ENCODE measurements at places on chromosomes 2 and 18.

DNA sequence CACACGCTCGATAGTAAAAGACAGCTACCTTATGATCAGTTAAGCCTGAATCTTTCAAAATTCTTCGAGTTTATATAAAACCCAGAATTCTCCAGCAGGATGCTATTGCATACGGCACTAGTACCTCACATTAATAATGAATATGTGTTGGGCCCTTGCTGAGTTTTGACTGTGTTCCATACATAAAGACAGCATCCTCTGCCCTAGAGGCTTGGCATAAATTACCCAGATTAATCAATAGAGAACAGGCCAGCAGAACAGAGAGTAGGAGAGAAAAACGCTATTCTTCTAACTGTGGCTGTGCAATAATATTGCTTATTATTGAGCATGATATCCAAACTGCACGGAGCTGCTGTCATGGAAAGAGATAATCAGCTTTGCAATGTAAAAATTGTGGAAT lies 194.3 kb downstream of the SOX11 start:
- DNase-seq: no peak

- no peak for DNase-seq
Observed at GRCh38 chr2:77938462-77938861, 416.3 kb upstream of the LRRTM4 start.

DNA sequence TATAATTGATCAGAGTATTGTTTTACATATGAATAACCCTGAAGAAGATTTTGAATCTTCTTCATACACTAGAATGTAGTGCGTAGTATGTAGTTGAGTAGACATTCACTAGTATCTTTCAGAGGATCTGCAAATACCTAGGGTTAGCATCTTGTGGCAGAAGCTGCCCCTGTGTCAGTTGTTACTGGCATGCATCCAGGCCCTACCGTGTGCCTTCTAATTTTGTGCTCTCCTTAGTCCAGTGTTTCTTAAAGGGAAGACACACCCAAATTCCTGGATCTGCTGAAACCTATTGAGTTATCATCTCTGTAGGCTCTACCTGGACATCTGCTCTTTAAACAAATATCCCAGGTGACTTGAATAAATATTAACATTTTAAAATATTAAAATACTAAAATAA lies 99.7 kb upstream of the SERTAD2 start:
- no peak for DNase-seq

DNA sequence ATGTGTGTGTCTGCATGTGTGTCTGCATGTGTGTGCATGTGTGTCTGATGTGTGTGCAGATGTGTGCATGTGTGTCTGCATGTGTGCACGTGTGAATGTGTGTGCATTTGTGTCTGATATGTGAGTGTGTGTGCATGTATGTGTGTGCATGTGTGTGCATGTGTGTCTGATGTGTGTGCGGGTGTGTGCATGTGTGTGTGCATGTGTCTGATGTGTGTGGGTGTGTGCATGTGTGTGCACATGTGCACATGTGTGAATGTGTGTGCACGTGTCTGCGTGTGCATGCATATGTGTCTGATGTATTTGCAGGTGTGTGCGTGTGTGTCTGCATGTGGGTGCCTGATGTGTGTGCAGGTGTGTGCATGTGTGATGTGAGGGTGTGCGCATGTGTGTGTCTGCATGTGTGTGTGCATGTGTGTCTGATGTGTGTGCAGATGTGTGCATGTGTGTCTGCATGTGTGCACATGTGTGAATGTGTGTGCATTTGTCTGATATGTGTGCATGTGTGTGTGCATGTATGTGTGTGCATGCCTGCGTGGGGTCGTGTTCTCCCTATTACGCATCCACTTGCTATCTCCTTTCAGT lies 470.1 kb upstream of the HS6ST1 start:
- no peak for DNase-seq

GRCh38 chr18:24514439-24514838 lies 54.0 kb downstream of the HRH4 start:
- no peak for DNase-seq

DNA sequence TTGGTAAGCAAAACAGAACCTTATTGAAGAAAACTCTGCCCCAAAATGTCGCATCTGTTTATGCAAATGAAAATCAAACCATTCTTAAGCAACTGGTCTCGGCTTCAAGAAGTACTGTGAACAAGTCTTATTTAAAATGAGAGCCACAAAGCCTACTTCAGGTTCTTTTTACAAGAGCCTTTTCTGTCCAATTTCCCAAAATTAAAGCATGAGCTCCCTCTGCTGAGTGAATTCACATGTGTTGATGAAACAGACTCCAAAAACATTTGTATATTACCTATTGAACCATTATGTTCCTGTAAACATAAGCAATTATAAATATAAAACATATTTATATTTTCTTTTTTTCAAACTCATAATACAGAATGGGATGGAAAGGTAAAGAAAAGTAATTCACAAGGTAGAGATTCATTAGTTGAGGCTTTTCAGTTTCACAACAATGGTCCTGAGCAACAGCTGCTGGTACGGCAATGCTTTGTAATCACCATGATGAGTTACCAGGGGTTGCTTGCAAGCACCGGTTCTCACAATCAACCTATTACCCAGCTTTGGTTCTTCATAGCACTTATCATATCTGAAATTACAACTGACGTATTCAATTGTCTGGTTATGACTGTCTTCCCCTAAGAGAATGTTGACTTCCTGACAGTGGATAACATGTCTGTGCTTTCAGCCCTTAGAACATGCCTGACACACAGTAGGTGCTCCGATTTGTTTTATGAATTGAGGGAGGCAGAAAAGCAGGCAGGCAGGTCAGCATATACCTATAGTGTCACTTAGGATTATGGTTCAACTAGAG lies 108.4 kb upstream of the BZW1 start:
- no peak for DNase-seq

DNA sequence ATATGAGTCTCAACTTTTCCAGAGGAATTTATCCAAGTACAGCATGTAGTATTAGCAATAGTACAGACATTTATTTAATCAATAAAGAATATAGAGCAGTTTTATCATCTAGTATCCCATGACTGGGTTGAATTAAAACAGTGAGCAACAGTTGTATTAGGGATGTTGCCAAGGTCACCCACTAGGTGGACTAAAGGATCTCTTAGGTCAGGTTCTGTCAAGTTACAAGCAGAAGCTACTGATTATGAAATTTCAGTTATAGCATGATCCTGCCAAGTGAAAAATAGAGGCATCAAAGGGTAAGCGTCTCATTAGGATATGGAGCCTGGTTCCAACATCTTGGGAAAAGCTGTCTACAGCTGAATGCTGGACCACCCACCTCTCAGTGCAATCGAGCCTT lies 52.1 kb upstream of the LAPTM4A start:
- DNase-seq: no peak

- no peak for DNase-seq
Observed at GRCh38 chr18:3664563-3665178, 214.7 kb downstream of the TGIF1 start.

Data from occipital lobe (tissue), 3 donors.